Endodermal cell (in vitro differentiated cells): ENCODE measurements at places on chromosomes 11 and 22. TPM values are rescaled to one million over a fixed set of nuclear protein-coding genes. Genes with fewer than 3 reads are reported as not detected.

- H3K4me3 ChIP-seq: peak within 1 kb of the TSS; percentile 80
- no peaks in the 10 kb centered on the region for H3K36me3 ChIP-seq
- peaks cover 9% of the 10 kb centered on the region for H3K4me1 ChIP-seq
- H3K27me3 ChIP-seq: no peaks in the 10 kb centered on the region
These were observed at the start of gene EMID1 for GRCh38 chr22:29205594-29206371. EMID1 (plus strand) TSS chr22:29205896; CDS start chr22:29206039, 143 bp downstream.

DNA sequence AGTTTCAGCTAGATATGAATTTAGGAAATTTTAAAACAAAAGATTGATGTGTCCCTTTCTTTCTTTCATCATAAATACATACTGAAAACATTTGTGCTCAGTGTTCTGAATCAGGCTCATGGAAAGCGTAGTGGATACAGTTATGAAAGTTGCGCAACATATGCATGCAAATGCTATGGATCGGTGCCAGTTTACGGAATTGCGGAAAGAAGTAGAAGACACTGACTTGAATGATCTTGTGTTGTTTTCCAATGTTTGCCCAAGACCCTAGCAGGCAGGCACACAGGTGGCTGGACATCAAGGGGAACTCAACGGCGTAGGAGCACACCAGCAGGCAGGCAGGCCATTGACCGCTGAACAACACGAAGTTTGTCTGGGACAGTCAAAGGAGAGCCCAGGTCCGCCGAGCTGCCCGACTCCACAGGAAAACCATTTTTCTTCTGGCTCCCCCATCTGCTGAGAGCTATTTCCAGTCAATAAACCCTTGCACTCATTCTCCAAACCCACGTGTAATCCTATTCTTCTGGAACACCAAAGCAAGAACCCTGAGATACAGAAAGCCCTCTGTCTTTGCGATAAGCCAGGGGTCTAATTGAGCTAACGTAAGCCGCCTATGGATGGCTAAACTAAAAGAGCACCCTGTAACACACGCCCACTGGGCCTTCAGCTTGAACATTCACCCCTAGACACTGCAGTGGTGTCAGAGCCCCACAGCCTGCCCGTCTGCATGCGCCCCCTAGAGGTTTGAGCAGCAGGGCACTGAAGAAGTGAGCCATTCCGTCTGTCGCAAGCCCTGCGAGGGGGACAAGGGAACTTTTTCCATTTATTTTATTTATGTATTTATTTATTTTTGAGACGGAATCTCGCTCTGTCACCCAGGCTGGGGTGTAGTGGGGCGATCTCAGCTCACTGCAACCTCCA, 7.4 kb upstream of the BIRC3 start:
- peak; percentile 84 for DNase-seq
- H3K4me1 ChIP-seq: peaks cover 8% of the 10 kb centered on the region
- H3K4me3 ChIP-seq: no peak overlapping the region
- no peaks in the 10 kb centered on the region for H3K36me3 ChIP-seq
- H3K27ac ChIP-seq: no peak overlapping the region

The SLC22A25 gene
- 0.18 TPM in 1 of 3 replicates, not detected in the others for total RNA-seq

The DSCAML1 gene
- 5.6 to 6.5 TPM (median 5.7 TPM) in 3 replicates for total RNA-seq
